Fibroblast of villous mesenchyme (primary cell): ENCODE measurements at places on chromosomes 16 and 17. TPM values are rescaled to one million over a fixed set of nuclear protein-coding genes. Genes with fewer than 3 reads are reported as not detected.

Gene MGAT5B
- total RNA-seq: 0.32 and 0.43 TPM in 2 replicates

Gene NT5M
- 1.3 TPM in 2 replicates for total RNA-seq

Gene HES7
- total RNA-seq: not detected in 2 replicates

Gene UMOD
- total RNA-seq: not detected in 2 replicates

Gene NHLRC4
- 1.7 and 3.2 TPM in 2 replicates for total RNA-seq

Gene TPSAB1
- not detected in 2 replicates for total RNA-seq

Gene PIK3R6
- not detected in 2 replicates for total RNA-seq

Gene PPP1R27
- not detected in 2 replicates for total RNA-seq

Gene ABCA9
- total RNA-seq: 2.2 and 2.3 TPM in 2 replicates

Gene ASGR2
- not detected in 2 replicates for total RNA-seq

Gene TELO2
- 21.6 and 22.2 TPM in 2 replicates for total RNA-seq

Gene TEKT3
- total RNA-seq: not detected in 2 replicates

Gene CACNG3
- total RNA-seq: not detected in 2 replicates

Gene ALOX15B
- total RNA-seq: not detected in 2 replicates

Gene HOXB5
- total RNA-seq: 0.32 and 0.43 TPM in 2 replicates

Gene ST6GALNAC2
- total RNA-seq: 0.86 and 1.9 TPM in 2 replicates

Gene KCNAB3
- total RNA-seq: 1.3 and 1.7 TPM in 2 replicates
